ENCODE measurements at places on chromosomes 16 and 17.

- DNase-seq: no peak
Measured at GRCh38 chr16:69438465-69438864, 14.0 kb downstream of the CYB5B start.

DNA sequence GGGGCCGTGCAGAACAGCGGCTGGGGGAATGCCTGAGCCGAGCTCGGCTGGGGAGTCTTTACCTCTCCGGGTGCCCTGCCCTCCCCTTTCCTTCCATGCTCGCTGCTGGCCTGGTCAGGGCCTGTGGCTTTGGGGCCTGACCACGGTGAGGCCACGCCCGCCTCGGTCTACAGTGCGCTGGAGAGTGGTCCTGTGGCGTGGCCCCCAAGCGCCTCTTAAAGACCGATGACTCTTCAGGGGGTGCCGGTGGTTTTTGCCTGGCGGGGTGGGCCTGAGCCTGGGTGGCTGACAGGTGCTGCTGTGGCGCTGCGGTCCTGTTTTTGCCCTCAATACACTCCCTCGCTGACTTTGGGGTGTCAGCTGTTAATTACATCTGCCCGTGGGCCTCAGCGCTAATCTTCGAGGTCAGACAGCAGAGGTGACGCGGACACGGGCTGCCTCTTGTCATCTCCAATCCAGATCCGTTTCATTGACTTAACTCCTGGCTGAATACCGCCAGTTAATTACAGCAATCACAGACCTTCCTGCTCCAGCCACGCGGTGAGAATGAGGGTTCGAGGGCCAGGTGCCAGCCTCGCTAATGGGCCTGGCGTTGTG, 29.7 kb downstream of the GSE1 start:
- no peak for DNase-seq

DNA sequence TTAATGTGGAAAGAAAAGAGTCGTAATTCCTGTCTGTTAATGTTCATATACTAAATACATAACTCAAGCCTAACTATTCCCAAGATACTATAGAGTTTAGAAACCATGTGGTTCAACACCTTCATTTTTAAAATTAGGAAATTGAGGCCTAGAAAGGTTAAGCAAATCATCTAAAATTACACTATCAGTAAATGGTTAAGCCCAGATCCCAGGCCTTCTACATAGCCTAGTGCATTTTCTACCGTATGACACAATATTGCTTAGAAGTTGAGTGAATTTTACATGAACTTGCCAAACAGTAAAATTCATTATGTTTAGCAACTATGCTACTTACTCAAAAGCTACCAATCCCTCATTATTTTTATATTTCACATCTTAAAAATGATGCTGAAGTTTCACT, 6.8 kb downstream of the NACA2 start:
- no peak for DNase-seq

- no peak for DNase-seq
Measured at GRCh38 chr17:64152428-64153125, 22.6 kb upstream of the ERN1 start.

DNA sequence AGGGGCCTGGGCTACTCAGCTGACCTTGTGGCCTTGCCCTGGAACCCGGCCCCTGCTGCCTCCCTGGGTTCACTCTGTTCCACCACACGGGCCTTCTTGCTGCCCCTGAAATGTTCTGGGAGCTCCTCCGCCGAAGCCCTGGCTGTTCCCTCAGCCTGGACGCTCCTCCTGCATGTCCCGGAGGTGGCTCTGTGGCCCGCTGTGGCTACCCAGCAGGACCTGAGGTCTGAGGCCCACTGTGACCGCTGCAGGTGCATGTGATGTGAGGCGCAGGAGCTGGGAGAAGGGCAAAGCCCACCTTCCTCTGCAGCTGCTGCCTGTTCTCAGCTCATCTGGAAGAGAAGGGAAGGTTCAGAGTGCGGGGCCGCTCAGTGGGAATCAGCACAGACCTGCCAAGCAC, 38.9 kb upstream of the ACSF3 start:
- DNase-seq: no peak

Measured in heart right ventricle (tissue), 16 donors.